ENCODE measurements at places on chromosomes 11 and 22.

- DNase-seq = no peak
Observed at GRCh38 chr11:117885777-117886176, 9.3 kb upstream of the FXYD6 start.

GRCh38 chr11:101477926-101478325 is 105.9 kb downstream of the TRPC6 start:
- DNase-seq = no peak

GRCh38 chr11:126053415-126054286 is 9.0 kb downstream of the CDON start:
- no peak for DNase-seq

GRCh38 chr22:35205961-35206360 is 51.3 kb upstream of the HMGXB4 start:
- DNase-seq = no peak

DNA sequence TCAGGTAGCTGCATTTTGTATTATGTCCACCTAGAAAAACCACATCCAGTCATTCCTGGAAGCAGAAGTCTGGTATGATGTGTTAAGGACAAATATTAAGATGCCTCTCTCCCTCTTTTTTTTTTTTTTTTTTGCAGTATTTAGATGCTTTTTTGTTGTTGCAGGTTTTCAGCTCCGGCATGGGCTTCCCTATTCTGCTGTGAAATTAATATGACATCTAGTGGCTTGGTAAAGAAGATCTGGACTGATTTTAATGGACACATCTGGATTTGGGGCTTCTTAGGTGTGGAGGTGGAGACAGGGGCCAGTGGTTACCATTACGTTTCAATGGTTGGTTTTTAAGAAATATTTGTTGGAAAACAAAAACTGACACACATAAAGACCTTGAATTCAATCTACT is 47.5 kb upstream of the RASSF10 start:
- no peak for DNase-seq

All from NCI-H526 treated with DMSO at 0.1 percent for 48 hours (cell line).